ENCODE measurements at places on chromosomes 6 and 20.

DNA sequence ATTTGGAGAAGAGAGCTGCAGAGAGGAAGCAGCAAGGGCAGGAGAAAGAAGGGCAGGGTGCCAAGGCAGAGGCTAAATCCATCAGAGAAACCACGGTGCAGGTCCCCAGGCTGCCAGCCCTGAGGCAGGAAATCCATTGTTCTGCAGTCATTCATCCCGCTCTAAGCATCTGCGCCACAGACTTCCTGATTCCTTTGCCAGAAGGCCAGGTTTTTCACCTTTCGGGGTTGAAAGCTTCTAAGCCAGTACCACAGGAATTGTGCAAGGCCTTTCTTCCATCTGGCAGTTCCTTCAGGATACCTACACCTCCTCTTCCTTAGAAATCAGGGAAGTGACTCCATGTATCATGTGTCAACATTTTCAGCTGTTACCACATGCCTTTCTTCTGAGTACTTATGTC, 45.6 kb downstream of the ADGRF5 start:
- DNase-seq, result no peak

- DNase-seq, result no peak
Observed at GRCh38 chr6:167235005-167235404, 56.1 kb upstream of the UNC93A start.

DNA sequence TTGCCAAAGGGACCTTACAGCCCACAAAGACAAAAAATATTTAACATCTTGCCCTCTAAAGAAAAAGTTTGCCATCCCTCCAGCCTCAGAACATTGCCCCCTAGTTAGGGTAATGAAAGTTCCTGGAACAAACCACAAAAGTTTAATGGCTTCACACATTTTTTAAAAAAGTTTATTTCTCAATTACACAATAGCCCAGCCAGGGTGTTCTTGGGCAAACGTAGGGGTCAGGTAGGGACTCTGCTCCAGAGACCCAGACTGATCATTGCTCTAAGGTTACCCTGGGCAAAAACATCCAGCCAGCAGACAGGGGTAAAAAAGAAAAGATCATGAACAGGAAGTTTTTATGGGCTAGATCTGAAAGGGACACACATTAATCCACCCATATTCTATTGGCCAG, 4.5 kb upstream of the ISM1 start:
- no peak for DNase-seq

DNA sequence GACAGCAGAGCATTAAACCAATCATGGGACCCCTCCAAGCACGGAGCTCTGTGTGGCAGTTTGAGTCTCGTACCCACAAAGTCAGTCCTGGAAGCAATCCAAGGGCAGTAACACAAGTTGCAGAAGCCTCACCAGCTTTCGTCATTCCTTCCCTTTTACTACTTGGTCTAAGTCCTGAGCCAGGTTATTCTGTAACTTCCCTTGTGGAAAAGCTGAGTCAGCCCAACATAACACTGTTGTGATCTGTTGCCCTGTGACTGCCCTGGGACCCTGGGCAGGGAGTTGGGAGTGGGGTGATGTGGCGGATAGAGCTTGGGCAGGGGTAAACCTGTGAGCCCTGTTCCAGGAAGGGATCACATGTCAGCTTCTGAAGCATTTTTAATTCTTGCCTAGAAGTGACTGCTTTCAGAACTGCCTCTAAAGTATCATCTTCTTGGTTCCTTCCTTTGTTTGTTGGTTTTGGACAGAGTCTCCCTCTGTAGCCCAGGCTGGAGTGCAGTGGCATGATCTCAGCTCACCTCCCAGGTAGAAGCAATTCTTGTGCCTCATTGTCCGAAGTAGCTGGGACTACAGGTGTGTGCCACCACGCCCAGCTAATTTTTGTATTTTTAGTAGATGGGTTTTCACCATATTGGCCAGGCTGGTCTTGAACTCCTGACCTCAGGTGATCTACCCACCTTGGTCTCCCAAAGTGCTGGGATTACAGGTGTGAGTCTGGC, 183.7 kb upstream of the JAG1 start:
- no peak for DNase-seq

DNA sequence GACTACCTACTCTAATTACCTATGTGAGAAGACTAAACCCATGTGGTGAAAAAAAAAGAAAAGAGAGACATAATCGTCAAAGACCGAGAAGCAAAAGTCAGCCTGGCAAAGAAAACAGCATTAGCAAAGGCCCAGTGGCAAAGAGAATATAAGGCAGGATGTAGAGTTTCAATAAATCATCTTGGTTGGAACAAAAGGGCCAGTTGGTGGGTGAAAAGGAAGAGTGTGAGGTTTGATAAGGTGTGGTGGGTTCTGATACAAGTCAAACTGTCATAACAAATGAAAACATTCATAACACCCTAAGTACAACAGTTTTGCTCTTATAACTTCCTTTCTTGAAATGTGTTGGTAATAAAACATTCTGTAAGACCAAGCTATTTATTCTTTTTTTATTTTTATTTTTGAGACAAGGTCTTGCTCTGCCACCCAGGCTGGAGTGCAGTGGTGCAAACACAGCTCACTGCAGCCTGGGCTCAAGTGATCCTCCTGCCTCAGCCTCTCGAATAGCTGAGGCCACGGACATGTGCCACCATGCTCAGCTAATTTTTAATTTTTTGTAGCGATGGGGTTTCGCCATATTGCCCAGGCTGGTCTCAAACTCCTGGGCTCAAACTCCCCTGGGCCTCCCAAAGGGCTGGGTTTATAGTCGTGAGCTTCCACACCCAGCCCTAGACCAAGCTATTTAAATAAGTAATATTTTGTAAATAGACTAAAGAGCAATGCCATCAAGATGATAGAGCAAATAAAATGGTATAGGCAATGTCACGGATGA, 18.9 kb upstream of the GTF3C6 start:
- no peak for DNase-seq

- DNase-seq, result no peak
Observed at GRCh38 chr6:80550748-80551147, 444.3 kb downstream of the BCKDHB start.

GRCh38 chr6:159973951-159974350, 5.1 kb downstream of the IGF2R start:
- no peak for DNase-seq

DNA sequence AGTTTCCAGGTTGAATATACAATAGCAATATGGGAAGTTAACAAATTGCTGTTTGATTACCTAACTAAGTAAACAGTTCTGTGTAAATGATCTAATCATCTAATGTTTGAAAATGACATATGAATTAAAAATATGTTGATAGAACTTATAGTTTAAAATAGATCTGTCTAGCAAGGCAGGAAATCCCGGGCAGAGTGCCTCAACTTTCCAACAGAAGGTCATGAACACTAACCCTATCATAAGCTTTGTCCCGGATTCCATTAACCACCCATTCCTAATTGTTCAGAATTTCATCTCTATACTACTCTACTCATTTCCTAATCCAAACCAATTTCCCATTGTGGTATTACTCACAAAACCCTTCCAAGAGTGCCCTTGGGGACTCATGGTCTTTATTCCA, 10.2 kb downstream of the TAAR1 start:
- DNase-seq, result no peak

DNA sequence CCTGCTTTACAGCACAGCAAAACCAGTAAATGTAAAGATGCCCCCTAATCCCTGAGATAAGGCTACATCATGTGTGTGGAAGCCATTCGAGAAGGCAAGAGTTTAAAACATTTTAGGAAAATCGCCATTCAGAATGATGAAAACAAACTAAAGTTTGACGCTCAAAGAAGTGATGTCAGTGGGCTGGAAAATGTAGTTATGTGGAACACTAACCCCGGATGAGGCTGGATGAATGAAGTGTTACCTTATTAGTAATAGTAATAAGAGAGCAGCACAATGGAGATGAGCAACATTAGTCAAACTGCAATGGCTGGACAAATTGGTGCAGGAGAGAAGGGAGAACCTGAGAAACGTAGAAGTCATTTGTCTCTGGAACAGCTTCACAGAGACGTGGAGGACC, 130.7 kb upstream of the ARID1B start:
- DNase-seq, result no peak

- DNase-seq, result peak; percentile 73
Observed at GRCh38 chr20:59177266-59178250, 13.9 kb downstream of the ZNF831 start.

DNA sequence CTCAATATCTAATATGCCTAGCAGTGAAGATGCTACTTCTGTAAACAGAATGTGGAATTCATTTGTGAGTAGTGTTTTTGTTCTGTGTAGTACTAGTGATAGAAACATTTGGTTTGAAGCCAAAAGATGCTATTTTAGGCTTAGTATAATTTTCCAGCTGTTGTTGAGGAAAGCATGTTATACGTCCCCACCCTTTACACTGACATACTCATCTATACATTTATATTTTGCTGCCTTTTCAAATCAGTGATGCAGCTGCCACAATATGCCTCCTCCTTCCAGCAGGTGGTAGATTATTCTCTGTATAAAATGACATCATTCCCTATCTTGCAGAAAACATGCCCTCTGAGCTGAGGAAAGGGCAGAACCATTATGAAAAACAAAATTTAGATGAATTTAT, 1217.6 kb upstream of the GJE1 start:
- no peak for DNase-seq

DNA sequence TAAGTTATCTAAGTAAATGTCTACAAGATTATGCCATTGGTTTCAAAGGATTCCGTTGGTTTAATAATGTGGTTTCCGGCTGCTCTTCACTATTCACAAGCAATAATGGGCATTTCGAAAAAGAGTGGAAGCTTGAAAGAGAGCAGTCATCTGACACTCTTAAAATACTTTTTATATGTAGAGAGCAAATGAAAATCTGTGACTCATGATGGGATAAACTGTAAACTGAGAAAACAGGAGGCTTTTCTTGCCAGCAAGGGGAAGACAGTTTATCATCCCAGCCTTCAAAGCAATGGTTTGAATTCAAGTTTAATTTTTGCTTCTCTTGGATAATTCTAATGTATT, 145.7 kb downstream of the KHDC1L start:
- DNase-seq, result no peak

GRCh38 chr20:214383-214782, 12.7 kb upstream of the DEFB129 start:
- DNase-seq, result no peak

DNA sequence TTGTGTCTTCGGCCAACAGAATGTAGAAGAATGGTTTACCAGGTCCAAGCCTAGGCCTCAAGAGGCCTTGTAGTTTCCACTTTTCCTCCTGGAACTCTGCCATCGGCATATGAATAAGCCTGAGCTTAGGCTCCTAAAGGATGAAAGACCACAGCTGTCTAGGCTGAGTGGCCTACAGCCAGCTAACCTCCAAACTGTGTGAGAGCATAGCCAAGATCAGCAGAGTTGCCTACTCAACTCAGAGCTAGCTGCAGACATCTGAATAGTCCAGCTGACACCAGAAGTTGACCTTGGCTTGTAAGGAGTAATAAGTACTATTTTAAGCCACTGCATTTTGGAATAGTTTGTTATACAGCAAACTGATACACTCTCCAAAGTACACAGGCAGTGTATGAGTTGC, 52.6 kb upstream of the SMIM29 start:
- DNase-seq, result no peak

GRCh38 chr6:66230591-66230990, 523.6 kb upstream of the EYS start:
- no peak for DNase-seq

- no peak for DNase-seq
Observed at GRCh38 chr6:30493643-30494250, 4.4 kb downstream of the HLA-E start.

GRCh38 chr6:78850621-78851020, 16.7 kb upstream of the IRAK1BP1 start:
- no peak for DNase-seq

- no peak for DNase-seq
Observed at GRCh38 chr6:10514049-10514780, 6.9 kb upstream of the GCNT2 start.

DNA sequence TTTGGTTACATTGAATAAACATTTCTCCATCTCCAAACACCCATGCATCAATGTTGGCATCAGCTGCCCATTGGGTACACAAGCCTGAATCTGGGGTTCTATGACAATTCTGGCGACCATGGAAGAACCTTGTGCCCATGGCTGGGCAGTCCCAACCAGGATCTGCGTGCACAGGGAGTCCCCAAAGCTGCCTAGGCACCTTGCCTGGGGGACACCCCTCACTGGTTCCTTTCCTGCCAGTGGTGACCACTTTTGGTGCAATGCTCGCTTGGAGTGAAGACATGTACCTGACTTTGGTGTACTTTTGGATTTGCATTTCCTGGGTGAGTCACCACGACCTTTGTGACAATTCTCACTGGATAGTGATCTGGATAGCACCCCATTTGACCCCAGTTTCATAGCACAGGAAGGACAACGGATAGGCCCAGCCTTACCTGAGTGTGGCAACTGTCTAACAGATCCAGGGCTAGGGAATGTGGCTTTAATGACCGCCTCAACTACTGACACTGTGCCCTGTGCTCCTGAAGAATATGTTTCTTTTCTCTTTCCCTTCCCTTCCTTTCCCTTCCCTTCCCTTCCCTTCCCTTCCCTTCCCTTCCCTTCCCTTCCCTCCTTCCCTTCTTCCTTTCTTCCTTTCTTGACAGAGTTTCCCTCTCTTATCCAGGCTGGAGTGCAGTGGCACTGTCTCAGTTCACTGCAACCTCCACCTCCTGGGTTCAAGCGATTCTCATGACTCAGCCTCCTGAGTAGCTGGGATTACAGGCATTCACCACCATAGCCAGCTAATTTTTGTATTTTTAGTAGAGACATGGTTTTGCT, 7.1 kb downstream of the SPINT3 start:
- DNase-seq, result no peak

GRCh38 chr6:112116221-112116620, 28.8 kb downstream of the FAM229B start:
- DNase-seq, result no peak
